NCI-H2171 (cell line): ENCODE measurements at places on chromosomes 11 and 22.

DNA sequence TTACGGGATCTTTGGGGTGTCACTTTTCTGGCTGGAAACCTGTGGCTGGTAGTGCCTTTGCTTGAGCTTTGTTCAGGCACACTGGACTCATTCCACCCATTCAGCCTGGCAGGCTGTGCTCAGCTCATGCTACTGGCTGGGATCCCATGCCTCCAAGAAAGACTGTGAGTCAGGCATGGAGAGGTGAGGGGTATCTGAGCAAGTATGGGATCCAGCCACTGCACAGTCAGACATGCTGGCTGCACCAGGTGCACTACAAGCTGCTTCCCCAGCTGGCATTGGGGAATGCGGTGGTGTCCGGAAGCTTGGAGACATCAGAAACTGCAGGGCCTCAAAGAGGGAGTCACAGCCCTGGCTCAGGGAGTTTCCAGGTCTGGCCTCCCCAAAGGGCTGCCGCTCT lies 12.0 kb upstream of the MED17 start:
- no peak for DNase-seq

- DNase-seq: no peak
Observed at GRCh38 chr11:92865352-92865751, 104.1 kb upstream of the MTNR1B start.

- no peak for DNase-seq
Observed at GRCh38 chr11:66443602-66444001, 5.0 kb upstream of the MRPL11 start.

GRCh38 chr11:34866375-34866774 lies 49.8 kb downstream of the APIP start:
- DNase-seq: no peak

- no peak for DNase-seq
Observed at GRCh38 chr11:43936076-43936475, 6.4 kb upstream of the C11orf96 start.

- DNase-seq: no peak
Observed at GRCh38 chr11:15336021-15336420, 221.3 kb downstream of the INSC start.

- no peak for DNase-seq
Observed at GRCh38 chr11:88105951-88106350, 69.3 kb downstream of the RAB38 start.

- DNase-seq: no peak
Observed at GRCh38 chr11:18697576-18697975, 1.0 kb upstream of the TMEM86A start.

DNA sequence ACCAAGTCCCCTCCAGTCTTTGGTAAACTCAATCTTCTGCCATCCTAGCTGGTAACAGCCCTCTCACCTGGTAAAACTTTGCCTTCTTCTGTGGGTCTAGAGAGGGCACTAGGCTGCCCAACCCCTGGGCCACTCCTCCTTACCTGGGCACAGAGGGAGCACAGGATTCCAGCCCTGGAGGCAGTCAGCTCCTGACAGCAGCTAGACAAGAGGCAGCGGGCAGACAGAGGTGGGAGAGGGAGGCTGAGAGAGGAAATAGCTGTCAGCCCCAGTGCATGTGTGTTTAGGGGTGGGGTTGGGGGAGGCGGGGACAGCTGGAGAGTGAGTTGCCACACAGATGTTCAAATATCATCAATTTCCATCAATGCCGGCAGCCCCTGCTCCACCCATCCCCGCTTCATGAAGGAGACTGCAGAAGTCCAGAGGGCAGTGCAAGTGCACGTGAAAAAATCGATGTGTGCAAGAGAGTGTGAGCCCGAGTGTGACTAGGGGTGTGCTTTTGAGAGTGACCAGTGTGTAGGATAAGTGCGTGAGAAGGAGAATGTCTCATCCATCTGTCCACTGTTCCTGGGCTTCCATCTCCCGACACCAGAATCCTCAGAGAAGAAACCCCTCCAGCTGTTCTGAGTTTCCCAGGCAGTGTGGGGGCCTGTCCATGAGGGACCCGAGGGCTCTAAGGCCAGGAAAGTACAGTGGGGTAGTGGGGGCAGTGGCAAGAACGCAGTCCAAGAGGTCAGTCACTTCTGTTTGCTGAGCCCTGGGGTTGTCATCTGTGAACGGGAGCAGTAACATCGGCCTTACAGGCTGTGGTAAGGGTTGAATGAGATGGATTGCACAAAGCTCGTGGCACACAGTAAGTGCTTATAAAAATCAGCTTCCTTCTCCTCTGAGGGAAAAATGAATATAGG lies at the start of gene PTGDR2:
TSS of gene PTGDR2 (minus strand) at position 225 of the 908 bp plus-strand sequence. CDS start 2,228 bp downstream, outside the sequence.
- no peak for DNase-seq

- no peak for DNase-seq
Observed at GRCh38 chr11:67584205-67584880, 731 bp downstream of the GSTP1 start.

DNA sequence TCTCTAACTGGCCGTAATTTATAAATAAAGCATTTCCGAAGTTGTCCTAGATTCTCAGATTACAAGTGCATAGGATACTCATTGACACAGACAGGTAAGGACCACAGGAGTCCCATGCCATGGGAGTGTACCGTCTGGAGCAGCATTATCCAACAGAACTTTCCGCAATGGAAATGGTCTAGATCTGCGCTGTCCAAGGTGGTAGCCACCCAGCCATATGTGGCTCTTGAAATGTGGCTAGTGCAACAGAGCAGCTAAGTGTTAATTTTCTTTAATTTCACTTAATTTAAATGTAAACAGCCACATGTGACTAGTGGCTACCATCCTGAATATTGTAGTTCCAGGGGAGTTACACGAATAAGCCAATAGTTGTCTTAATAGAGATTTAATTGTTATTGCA lies 71.3 kb downstream of the GALNT18 start:
- no peak for DNase-seq

- no peak for DNase-seq
Observed at GRCh38 chr22:27269751-27270543, 531.6 kb downstream of the MN1 start.

- no peak for DNase-seq
Observed at GRCh38 chr11:20208622-20209111, 48.4 kb upstream of the DBX1 start.

GRCh38 chr11:23103416-23103815 lies 243.1 kb upstream of the CCDC179 start:
- DNase-seq: no peak

DNA sequence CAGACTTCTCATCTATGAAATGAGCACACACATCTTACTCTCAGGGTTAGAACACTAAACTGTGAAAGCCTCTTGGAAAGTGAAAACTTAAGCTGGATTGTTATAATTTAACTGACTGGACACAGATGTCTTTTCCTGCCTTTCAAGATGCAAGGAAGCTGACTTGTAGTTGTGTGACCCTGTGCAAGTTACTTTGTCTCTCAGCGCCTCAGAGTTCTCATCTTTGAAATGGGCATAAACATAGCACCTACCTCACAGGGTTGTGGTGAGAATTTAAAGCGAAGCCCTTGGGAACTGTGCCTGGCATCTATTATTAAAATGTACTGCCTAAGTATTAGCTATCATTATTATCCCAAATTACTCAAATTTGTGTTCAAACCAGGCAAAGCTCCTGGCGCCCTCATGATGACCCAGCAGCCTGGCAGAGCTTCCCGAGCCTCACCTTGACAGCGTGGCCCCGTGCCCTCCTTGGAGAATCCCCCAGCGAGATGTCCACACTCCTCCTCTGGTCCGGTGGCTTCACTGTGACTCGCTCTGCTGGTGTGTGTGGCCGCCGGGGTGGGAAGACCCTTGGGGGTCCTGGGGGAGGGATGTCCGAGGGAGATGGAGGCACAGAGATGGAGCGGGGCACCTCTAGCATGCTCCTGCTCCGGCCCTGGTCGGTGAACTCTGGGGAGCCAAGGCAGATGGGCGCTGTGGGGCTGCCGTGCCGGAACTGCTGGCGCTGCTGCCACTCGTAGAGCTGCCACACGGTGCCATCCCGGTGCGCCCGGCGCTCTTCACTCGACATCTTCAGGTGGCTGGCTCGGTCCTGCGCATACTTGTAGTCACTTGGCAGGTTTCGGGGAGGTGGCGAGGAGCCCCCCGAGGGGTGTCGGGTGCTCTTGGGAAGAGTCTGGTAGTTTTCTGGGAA lies 78.2 kb downstream of the C11orf58 start:
- no peak for DNase-seq

GRCh38 chr22:40451210-40451609 lies 80.8 kb downstream of the SGSM3 start:
- no peak for DNase-seq

DNA sequence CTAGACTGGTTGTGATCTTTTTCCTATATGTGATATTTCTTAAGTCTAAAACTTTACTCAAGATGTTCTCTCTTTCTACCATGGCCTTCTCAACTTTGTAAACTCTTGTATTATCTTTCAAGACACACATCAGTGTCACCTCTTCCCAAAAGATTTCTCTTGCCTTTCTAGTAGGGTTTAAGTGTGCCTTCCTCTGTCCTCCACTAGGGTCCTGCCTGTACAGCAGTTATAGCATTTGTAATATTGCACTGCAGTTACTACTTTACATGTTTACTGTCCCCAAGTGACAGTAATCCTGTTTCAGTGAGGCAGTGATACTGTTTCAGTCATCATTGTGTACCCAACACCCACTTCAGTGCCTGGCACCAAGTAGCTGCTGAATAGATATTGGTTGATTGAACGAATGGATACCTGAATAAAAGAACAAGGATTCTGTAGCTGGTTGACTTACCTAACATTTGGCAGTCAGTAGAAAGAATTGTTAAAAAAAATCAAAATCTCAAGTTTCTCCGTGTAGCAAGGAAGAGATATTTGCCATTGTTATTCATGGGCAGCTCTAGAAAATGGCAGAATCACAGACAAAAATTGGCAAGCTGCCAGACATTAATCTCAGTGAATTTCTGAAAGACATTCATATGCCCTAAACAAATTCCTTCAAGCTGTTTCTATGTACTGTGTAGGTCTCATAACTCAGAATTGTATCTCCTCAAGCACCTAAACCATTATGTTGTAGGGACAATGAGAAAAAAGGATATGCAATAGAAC lies 79.4 kb downstream of the RBMXL2 start:
- no peak for DNase-seq

GRCh38 chr11:19728436-19728835 lies 15.8 kb downstream of the NAV2 start:
- DNase-seq: no peak
